Right lobe of liver (tissue), 6 donors: ENCODE measurements at places on chromosomes 6 and 20. TPM values are rescaled to one million over a fixed set of nuclear protein-coding genes. Genes with fewer than 3 reads are reported as not detected.

DNA sequence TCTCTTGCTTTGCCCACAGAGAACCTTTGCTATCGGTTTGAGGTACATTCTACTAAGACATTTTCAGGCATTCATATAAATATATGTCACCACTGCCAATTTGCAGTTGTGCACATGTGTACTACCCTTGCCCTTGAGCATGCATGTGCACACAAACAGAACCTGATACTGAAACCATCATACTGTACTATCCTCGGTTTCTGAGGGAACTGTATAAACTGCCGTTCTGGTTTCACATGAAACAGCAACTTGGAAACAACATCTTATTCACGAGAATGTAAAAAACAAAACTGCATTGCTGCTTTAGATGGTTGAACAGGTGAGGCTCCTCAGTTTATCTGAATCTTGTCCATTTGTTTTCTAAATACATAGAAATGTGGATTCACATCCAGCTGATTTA, 151.2 kb upstream of the TMEM170B start:
- no peak overlapping the region for H3K4me3 ChIP-seq
- DNase-seq, result no peak
- H3K4me1 ChIP-seq, result no peaks in the 10 kb centered on the region
- no peaks in the 10 kb centered on the region for H3K27me3 ChIP-seq
- no peak overlapping the region for H3K27ac ChIP-seq

- H3K27ac ChIP-seq, result no peak overlapping the region
- H3K4me1 ChIP-seq, result no peaks in the 10 kb centered on the region
- no peak for DNase-seq
- H3K36me3 ChIP-seq, result no peaks in the 10 kb centered on the region
Measured at GRCh38 chr20:53980031-53980465, 90.3 kb downstream of the BCAS1 start.

GRCh38 chr20:19992996-19993908, 23.9 kb upstream of the NAA20 start:
- no peak overlapping the region for H3K27ac ChIP-seq
- no peaks in the 10 kb centered on the region for H3K36me3 ChIP-seq
- no peaks in the 10 kb centered on the region for H3K4me1 ChIP-seq
- DNase-seq, result no peak
- H3K27me3 ChIP-seq, result no peaks in the 10 kb centered on the region

DNA sequence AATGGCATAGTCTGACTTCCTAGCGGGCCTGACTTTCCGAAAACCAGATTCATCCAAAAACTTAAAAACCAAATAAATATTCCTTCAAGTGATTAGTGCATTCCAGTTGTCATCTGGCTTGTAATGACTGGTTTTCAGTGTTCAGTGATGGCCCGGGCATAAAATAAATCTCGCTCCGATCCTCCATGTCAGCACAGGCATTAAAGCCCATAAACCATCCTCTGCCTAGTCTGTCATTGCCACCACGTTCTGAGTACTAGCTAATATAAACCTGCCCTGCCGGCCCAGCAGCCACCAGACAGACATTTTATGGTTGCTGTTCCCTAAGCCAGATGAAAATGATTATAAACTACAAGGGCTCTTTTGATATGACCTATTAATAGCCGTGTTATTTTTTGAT, 232.3 kb upstream of the GMDS start:
- H3K4me3 ChIP-seq, result no peak overlapping the region
- no peaks in the 10 kb centered on the region for H3K27me3 ChIP-seq
- H3K4me1 ChIP-seq, result no peaks in the 10 kb centered on the region

GRCh38 chr6:53961679-53962370, 149.4 kb upstream of the MLIP start:
- no peaks in the 10 kb centered on the region for H3K4me1 ChIP-seq
- no peak overlapping the region for H3K27ac ChIP-seq
- no peaks in the 10 kb centered on the region for H3K27me3 ChIP-seq
- no peaks in the 10 kb centered on the region for H3K36me3 ChIP-seq
- H3K4me3 ChIP-seq, result no peak overlapping the region
- DNase-seq, result no peak

DNA sequence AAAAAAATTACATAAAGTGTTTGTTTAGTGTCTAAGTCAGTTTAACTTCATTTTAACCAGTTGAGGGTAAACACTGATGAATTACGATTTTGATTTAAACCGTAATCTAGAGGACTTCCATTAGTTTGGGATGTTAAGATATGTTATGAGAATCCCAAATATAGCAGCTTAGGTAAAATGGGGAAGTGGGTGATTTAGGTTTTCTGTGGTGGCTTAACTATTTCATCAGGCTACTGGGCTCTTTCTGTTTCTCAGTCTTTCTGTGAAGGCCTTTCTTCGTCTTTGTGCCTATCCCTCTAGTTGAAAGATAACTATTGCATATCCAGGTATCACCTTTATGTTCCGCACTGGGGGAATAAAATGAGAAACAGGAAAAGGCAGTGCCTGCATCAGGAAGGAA, 27.9 kb downstream of the CENPW start:
- no peak overlapping the region for H3K4me3 ChIP-seq
- H3K4me1 ChIP-seq, result no peaks in the 10 kb centered on the region
- no peaks in the 10 kb centered on the region for H3K36me3 ChIP-seq
- no peak overlapping the region for H3K27ac ChIP-seq

GRCh38 chr6:169289619-169290339, 36.1 kb upstream of the THBS2 start:
- H3K36me3 ChIP-seq, result no peaks in the 10 kb centered on the region
- H3K27ac ChIP-seq, result no peak overlapping the region
- no peaks in the 10 kb centered on the region for H3K4me1 ChIP-seq

DNA sequence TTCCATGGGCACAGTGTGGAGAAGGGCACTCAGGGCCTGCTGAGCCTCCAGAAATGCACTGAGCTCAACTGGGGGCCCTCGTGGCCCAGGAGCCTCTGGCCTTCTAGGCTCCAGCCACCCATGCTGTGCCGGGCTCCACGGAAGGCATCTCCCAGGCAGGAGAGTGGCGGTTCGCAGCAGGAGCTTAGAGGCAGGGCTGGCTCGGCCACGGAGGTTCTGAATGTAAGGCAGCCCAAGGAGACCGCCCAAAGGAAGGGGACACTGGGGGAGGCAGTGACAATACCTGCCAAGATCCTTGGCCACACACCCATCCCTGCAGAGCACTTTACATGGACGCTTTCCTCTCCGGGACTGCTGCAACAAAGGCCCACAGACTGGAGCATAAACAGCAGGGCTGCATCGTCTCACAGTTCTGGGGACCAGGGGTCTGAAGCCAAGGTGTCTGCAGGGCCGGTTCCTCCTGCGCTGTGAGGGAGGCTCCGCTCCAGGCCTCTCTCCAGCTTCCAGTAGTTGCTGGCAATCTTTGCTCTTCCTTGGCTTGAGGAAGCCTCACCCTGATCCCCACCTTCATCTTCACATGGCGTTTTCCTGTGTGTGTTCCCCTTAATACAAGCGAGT, 128.2 kb upstream of the CDH4 start:
- no peaks in the 10 kb centered on the region for H3K36me3 ChIP-seq
- no peak for DNase-seq
- H3K4me1 ChIP-seq, result no peaks in the 10 kb centered on the region
- H3K27ac ChIP-seq, result no peak overlapping the region
- H3K4me3 ChIP-seq, result no peak overlapping the region

GRCh38 chr6:136338486-136338885, 48.8 kb upstream of the BCLAF1 start:
- no peaks in the 10 kb centered on the region for H3K4me1 ChIP-seq
- no peaks in the 10 kb centered on the region for H3K27me3 ChIP-seq
- H3K4me3 ChIP-seq, result no peak overlapping the region
- H3K27ac ChIP-seq, result no peak overlapping the region
- no peaks in the 10 kb centered on the region for H3K36me3 ChIP-seq
- no peak for DNase-seq

DNA sequence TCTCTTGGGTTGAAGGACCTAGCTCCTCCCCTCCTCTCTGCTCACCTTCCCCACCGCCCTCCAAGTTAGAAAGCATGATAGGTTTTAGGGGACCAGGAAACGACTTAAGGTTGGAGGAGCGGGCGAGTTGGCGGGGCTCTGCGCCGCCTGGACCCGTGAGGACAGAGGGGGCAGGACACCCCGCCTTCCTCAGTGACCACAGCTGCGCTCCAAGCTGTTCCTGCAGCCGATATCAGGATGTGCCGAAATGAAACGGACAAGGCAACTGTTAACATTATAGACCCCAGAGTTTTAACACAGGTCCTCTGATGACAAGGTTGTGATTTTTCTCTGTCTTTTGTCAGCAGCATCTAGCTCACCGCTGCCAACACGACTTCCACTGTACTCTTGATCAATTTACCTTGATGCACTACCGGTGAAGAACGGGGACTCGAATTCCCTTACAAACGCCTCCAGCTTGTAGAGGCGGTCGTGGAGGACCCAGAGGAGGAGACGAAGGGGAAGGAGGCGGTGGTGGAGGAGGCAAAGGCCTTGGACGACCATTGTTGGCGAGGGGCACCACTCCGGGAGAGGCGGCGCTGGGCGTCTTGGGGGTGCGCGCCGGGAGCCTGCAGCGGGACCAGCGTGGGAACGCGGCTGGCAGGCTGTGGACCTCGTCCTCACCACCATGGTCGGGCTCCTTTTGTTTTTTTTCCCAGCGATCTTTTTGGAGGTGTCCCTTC, at the start of gene GRM1:
GRM1 (plus strand) TSS at position 212 of the 722 bp plus-strand sequence; CDS start at position 668, 456 bp downstream.
- no peak within 1 kb of the TSS for H3K27ac ChIP-seq
- H3K4me3 ChIP-seq, result no peak within 1 kb of the TSS
- no peak for DNase-seq
- no peaks in the 10 kb centered on the region for H3K36me3 ChIP-seq

GRCh38 chr6:17941318-17941717, 46.1 kb downstream of the KIF13A start:
- no peak for DNase-seq
- H3K4me1 ChIP-seq, result no peaks in the 10 kb centered on the region
- H3K27ac ChIP-seq, result no peak overlapping the region
- H3K4me3 ChIP-seq, result no peak overlapping the region
- H3K27me3 ChIP-seq, result no peaks in the 10 kb centered on the region
- H3K36me3 ChIP-seq, result no peaks in the 10 kb centered on the region

- H3K27me3 ChIP-seq, result no peaks in the 10 kb centered on the region
- no peaks in the 10 kb centered on the region for H3K36me3 ChIP-seq
- H3K4me1 ChIP-seq, result no peaks in the 10 kb centered on the region
- no peak overlapping the region for H3K27ac ChIP-seq
- H3K4me3 ChIP-seq, result no peak overlapping the region
Measured at GRCh38 chr6:161526794-161527193, 252.9 kb upstream of the AGPAT4 start.

GRCh38 chr6:134065706-134066105, 13.3 kb upstream of the SLC2A12 start:
- no peaks in the 10 kb centered on the region for H3K4me1 ChIP-seq
- no peaks in the 10 kb centered on the region for H3K36me3 ChIP-seq
- H3K4me3 ChIP-seq, result no peak overlapping the region
- H3K27me3 ChIP-seq, result no peaks in the 10 kb centered on the region
- H3K27ac ChIP-seq, result no peak overlapping the region

DNA sequence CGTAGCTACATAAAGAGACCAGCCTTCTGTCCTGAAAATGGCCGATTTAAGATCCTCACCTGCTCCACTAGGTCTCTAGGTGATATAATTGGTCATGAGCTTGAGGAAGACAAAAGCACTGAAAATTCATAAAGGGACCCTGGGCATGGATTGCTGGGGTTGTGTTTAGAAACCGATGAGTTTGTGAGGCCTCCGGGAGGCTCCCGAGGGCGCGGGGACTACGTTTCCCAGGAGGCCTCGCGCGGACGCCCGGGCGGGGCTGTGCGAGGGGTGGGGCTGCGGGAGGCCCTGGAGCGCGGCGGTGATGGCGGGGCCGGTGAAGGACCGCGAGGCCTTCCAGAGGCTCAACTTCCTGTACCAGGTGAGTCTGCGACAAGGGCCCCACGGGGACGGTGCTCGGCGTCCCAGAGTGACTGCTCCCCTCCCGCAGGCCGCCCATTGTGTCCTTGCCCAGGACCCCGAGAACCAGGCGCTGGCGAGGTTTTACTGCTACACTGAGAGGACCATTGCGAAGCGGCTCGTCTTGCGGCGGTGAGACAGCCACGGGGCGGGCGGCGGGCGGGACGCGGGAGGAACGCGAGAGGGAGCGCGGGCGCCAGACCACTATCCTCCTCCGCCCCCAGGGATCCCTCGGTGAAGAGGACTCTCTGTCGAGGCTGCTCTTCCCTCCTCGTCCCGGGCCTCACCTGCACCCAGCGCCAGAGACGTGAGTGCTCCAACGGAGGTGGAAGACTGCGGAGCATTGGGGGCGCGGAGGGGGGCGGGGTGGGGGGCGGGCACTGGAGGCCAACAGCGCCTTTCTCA, at the start of gene RPP21:
RPP21 (plus strand) TSS at position 289 of the 804 bp plus-strand sequence; CDS start at position 305, 16 bp downstream.
- peak; percentile 90 for DNase-seq
- peak within 1 kb of the TSS; percentile 69 for H3K4me3 ChIP-seq
- peaks cover 7% of the 10 kb centered on the region for H3K36me3 ChIP-seq
- no peaks in the 10 kb centered on the region for H3K27me3 ChIP-seq
- no peaks in the 10 kb centered on the region for H3K4me1 ChIP-seq

DNA sequence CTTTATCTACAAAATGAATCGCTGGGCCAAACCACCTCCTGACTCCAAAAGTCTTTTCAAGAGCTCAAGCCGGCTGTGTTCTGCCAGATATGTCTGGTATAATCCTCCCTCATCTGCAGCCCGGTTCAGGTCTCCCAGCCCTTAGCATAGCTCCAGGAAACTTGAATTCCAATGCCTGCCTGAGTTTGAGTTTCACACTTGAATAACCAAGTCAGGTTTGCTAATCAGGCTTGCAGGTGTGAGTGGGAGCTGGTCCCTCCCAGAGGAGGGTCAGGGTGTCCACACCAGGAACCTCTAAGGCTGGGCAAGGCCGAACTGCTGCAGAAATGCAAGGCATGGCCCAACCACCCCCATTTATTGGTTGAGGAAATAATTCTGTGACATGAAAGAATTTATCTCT, 96.6 kb downstream of the TMEM242 start:
- H3K4me1 ChIP-seq, result no peaks in the 10 kb centered on the region
- no peak for DNase-seq
- H3K27me3 ChIP-seq, result no peaks in the 10 kb centered on the region

- no peaks in the 10 kb centered on the region for H3K27me3 ChIP-seq
- H3K36me3 ChIP-seq, result no peaks in the 10 kb centered on the region
- no peak for DNase-seq
- no peak overlapping the region for H3K27ac ChIP-seq
Measured at GRCh38 chr20:49347156-49347555, 69.3 kb upstream of the ZNFX1 start.

- H3K27ac ChIP-seq, result no peak overlapping the region
- H3K4me1 ChIP-seq, result no peaks in the 10 kb centered on the region
- peak; percentile 83 for DNase-seq
- no peaks in the 10 kb centered on the region for H3K36me3 ChIP-seq
- no peaks in the 10 kb centered on the region for H3K27me3 ChIP-seq
Measured at GRCh38 chr20:37886851-37887297, 16.1 kb upstream of the VSTM2L start.

GRCh38 chr20:49851231-49851705, 38.6 kb downstream of the SLC9A8 start:
- DNase-seq, result no peak
- peaks cover 3% of the 10 kb centered on the region for H3K36me3 ChIP-seq
- H3K4me1 ChIP-seq, result no peaks in the 10 kb centered on the region
- H3K27me3 ChIP-seq, result no peaks in the 10 kb centered on the region

- no peaks in the 10 kb centered on the region for H3K27me3 ChIP-seq
- H3K36me3 ChIP-seq, result no peaks in the 10 kb centered on the region
- no peaks in the 10 kb centered on the region for H3K4me1 ChIP-seq
- DNase-seq, result no peak
- no peak overlapping the region for H3K27ac ChIP-seq
Measured at GRCh38 chr6:19898141-19898740, 61.1 kb downstream of the ID4 start.

SLC22A2 gene
- not detected for total RNA-seq

JAG1 gene
- total RNA-seq, result 7.6 TPM

MOCS1 gene
- 18.0 TPM for total RNA-seq

KCNG1 gene
- 0.18 TPM for total RNA-seq

KHDC1 gene
- total RNA-seq, result not detected

SEMG1 gene
- total RNA-seq, result not detected

FAM210B gene
- 40.8 TPM for total RNA-seq

IL17A gene
- not detected for total RNA-seq

CLPSL2 gene
- not detected for total RNA-seq

GRM1 gene
- not detected for total RNA-seq

GINS1 gene
- 3.5 TPM for total RNA-seq

RSPH4A gene
- 0.06 TPM for total RNA-seq

NKAIN2 gene
- 0.16 TPM for total RNA-seq

ULBP1 gene
- 0.09 TPM for total RNA-seq
